ENCODE measurements at places on chromosomes 13 and 19.

GRCh38 chr19:18989316-18989715 is 44.0 kb downstream of the SUGP2 start:
- DNase-seq, result no peak

DNA sequence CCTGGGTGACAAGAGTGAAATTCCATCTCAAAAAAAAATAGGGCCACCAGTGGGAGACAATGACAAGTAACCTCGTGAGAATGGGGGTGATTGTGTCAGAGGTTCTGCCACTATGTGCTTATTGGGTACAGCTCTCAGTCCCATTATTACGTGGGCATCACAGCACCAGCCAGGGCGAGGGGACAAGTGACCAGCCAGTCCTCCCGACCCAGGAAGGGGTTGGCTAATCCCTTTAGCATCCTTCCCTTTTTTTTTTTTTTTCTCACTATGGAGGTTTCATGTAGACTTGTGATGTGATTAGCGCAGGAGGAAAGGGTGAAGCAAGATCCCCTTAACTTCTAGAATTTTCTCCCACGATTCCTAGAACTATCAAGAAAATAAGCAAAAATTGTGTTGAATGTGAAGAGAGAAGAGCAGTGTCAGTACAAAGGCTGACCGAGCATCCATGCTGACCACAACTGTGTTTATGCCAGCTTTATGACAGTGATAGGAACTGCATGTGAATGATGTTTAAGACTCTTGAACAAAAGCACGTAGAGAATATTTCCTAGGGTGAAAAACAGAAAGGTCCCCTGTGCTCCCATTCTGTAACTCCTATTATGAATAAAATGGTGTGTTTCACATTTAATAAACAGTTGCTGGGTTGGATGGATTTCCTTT is 50.0 kb downstream of the ALOX5AP start:
- DNase-seq, result no peak

- DNase-seq, result no peak
Measured at GRCh38 chr13:30065181-30065580, 214.8 kb upstream of the UBL3 start.

DNA sequence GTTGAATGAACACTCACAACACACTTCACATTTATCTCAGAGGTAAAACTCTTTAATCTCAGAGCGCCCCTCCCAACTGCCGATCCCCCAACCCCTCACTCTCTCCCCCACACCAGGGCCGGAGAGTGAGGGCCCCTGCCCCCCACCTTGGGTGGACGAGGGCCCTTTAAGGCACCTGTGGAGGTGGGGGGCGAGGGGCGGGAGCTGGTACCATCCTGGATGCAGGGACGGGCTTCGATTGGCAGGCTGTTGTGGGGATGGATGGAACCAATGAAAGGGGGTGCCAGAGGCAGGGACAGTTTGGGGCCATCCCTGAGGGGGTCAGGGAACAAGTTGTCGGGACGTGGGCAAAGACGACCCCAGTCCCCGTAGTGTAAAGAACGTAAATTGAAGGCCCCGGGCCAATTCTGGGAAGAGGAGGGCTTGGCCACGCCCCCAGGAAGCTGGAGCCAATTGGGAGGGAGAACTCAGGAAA is 1.7 kb upstream of the PNKP start:
- no peak for DNase-seq

DNA sequence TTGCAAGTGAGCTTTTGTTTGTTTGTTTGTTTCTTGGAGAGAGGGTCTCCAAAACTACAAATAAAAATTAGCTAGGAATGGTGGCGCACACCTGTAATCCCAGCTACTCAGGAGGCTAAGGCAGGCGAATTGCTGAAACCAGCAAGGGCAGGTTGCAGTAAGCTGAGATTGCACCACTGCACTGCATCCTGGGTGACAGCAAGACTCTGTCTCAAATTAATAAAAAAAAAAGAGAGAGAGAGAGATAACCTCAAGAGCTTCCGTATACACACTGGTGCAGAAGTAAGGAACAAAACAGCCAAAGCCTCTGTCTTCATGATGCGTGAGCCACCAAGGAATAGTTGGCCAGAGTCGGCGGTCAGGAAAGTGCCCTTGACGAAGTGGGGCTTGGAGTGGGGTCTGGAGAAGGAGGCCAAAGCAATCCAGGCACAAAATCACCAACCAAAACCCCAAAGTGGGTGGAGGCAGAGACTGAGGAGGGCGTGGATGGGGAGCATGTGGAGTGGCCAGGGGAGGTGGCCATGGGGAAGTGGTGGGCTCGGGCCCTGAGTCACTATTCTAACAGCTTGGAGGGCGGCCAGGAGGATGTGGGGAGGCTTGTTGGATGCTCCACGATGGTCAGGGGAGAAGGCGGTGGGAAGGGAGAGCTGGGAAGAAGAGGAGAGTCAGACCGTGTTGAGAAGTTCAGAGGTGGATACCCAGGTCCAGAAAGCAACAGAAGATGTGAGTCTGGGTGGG is 21.2 kb upstream of the TOMM40 start:
- no peak for DNase-seq

DNA sequence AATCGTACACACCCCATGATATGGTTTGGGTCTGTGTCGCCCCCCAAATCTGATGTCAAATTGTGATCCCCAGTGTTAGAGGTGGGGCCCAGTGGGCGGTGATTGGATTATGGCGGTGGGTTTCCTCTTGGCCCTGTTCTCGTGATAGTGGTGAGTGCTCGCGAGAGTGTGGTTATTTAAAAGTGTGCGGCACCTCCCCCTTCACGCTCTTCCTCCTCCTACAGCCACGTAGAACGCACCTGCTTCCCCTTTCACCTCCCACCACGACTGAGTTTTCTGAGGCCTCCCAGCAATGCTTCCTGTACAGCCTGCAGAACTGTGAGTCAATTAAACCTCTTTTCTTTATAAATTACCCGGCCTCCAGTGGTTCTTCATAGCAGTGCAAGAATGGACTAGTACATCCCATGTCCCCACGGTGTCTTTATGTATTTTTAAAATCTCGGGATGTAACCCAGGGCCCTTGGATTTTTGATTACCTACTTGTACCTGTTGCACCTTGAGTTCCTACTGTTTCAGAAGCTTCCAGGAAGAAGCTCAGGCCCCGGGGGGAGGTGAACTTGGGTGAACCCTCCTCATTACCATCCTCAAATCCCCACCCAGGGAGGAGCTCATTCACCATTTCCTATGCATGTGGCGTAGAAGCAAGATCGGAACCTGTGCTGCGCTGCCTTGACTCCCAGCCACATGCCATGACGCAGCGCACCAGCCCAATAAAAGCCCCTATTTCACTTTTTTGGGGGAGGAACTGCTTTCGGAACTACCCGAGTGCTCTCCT is 52.4 kb downstream of the TEX29 start:
- DNase-seq, result peak; percentile 31

DNA sequence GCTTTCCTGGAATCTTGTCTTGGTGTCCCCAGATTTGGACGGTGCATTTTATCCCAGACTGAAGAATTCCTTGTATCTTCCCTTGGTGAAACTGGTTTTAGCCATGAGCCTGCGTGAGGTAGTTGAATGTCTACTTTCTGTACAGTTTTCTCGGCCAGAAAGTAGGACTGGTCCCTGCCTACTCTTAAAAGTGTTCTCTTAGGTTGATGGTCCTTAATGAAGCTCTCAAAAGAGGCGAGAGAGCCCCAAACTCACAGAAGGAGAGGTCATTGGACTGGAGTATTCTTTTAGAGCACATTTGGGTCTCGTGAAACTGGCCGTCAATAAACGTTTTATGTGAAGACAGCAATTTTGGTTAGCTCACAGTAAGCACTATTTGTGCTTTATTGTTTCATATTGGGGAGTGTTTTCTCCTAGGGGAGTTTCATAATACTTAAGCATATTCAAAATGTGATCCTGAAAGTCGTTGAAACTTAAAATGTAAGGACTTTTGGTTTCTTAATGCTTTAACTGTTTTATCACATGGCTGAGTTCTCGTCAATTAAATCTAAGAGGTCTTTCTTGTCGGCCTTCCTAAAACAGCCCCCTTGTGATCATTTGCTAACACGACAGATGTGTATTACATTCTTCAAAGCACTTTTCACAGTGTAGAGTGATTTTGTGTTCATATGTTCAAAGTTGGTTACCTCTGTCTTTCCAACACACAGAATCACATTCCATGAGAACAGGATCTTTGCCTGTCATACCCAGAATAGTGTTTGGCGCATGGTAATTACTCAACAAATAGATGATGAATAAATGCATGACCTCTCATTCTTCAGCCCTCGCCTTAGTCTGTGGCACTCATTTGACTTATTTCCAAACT is 889 bp downstream of the GTF2F2 start:
- no peak for DNase-seq

DNA sequence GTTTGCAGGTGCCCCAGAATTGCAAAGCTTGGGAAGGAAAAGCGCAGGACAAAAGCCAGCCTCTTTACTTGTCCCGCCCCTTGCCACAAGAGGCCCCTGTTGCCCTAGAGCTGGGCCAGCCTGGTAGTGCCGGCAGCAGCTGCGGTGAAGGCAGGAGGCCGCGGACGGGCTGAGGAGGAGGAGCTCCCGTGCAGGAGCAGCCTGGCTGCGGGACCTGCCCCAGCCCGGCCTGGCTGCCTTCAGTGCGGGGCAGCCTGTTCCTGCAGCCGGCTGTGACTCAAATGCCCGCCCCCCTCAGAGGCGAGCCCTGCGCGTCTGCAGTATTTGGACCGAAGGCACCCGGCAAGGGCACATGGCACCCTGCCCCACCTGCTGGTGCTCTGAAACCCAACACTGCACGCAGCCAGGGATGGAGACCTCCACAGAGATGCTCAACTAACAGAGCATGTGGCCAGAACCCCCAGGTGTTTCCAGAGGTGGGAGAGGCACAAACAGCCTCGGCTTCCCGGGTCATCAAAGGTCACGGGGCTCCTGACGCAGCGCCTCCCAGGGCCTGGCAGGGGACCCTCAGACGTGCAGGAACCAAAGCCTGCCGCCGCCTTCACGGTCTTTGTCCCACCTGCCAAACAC is 29.7 kb downstream of the NAXD start:
- DNase-seq, result no peak

GRCh38 chr19:22832031-22832762 is at the start of gene ZNF723:
TSS of gene ZNF723 (plus strand) at chr19:22832291. CDS start at chr19:22832380, 89 bp downstream.
- DNase-seq, result no peak

DNA sequence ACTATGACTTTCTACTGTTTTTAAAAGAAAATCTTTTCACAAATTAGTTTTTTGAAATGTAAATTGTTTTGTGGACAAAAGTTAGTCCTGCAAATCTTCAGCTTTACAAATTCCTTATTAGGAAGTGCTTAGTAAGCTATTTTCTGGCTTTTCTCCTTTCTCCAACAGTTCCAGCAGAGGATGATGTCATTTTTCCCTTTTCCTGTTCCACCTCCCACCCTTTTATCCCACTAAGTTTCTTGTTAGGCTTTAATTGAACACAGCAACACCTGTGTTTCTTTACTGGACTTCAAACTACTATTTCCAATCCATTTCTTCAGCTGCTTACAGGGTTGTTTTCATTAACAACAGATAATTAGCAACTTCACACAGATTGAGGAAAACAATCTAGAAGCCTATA is 389.2 kb downstream of the NDFIP2 start:
- no peak for DNase-seq

GRCh38 chr13:40023595-40024203 is 368.2 kb downstream of the COG6 start:
- no peak for DNase-seq

- no peak for DNase-seq
Measured at GRCh38 chr19:46745521-46746280, at the start of gene FKRP. TSS of gene FKRP (plus strand) at chr19:46746057. CDS start at chr19:46755451, 9,394 bp downstream.

GRCh38 chr19:46404055-46404752 is 9.2 kb downstream of the CCDC8 start:
- DNase-seq, result no peak

DNA sequence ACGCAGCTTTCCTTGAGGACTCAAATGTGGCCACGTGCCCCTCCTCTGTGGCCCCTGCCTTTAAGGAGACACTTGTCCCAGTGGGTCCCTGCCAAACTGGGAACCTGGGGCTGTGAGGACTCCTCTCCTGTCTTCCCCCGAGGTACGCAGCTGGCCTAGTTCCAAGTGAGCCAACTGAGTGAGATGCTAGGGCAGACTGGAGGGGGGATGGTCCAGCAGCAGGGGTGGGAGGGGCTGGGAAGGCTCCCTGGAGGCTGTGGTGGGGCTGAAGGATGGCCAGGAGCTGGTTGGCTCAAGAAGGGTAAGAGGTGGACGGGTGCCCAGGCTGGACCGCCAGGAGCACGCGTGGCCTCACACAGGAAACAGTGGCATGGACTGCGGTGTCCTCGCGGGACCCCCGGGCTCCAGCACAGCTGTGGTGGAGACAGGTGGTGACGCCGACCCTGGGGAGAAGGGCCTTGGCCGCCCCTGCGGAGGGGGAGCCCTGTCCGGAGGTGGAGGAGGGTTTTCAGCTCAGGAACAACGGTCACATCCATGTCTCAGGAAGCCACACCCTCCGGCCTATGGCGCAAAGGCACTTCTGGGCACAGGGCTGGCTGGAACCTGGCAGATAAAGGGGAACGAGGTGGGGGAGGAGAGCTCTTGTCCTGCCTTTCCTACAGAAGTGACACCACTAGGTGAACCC is 45.8 kb downstream of the MLLT1 start:
- DNase-seq, result no peak

DNA sequence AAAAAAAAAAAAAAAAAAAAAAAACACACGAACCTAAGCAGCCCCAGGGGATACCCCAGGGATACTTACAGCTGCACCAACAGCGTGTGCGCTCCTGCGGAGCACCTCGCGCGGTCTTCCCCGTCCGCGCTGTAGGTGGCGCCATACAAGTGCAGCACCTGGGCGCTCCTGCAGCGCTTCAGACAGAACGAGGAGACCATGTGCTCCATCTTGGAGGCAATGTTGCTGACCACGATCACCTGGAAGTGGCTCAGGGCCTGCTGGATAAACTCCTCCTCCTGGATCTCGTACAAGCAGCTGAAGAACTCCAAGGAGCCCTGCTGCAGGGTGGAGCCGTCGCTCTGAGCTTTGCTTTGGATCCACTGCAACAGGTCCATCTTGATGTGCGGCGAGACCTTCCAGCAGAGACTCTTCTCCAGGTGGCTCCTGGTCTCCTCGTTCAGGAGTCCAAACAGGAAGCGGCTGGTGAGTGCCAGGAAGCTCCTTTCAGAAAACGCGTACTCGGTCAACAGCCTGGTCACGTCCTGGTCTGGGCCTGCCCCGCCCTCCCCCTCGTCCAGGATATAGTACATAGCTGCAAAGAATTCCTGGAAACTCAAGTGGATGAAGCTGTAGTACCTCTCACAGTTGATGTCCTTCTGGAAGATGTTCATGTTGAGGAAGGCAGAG is 14.5 kb downstream of the NLRP12 start:
- DNase-seq, result no peak

DNA sequence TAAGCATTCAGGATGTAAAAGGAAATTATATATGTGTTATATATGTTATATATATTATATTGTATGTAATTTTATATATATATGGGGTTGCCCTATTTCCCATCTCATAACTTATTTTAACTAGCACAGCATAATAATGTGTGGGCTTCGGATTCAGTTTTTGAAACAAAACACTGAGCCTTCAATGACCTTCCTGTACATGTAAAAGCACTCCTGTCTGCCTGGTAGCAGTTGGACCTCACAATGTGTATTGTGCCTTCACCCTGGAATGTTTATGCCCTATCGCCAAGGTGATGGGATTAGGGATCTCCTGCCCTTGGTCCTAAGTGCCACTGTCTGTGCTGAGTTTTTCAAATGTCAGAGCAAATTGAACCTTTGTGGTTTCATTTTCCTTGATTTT is 968.8 kb downstream of the TUBA3C start:
- DNase-seq, result no peak
